ENCODE measurements at places on chromosomes 13 and 19.

DNA sequence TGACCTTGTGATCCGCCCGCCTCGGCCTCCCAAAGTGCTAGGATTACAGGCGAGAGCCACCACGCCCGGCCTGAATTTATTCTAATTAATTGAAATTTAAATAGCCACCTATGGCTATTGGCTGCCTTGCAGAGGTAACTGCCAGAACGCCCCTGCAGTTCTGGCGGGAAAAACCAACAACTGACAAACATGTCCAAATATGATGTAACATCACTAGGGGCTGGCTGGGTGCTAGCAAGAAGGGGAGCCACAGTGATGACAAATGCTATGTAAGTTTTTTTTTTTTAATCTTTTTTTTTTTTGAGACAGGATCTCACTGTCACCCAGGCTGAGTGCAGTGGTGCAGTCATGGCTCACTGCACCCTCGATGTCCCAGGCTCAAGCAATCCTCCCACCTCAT lies 12.9 kb downstream of the ZSWIM9 start:
- DNase-seq, result no peak

- no peak for DNase-seq
Measured at GRCh38 chr13:97497400-97497799, 63.4 kb downstream of the RAP2A start.

DNA sequence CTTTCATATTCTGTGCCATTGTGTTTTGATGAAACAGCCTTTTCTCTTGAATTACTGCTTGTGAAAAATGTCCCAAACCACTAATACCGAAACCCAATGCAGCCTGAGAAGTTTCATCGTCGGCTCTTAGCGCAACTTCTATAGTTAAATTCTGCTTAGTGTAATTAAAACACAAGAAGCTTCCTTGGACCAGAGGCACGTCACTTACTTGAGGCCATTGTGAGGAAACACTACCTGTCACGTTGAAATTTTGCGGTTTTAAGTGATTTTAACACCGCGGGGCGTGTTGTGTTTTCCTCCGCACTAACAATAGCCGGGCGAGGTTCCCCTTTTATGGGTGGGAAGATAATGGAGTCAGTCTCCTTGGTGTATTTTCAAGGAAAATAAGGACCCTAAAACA lies 70.9 kb downstream of the GGACT start:
- DNase-seq, result no peak

DNA sequence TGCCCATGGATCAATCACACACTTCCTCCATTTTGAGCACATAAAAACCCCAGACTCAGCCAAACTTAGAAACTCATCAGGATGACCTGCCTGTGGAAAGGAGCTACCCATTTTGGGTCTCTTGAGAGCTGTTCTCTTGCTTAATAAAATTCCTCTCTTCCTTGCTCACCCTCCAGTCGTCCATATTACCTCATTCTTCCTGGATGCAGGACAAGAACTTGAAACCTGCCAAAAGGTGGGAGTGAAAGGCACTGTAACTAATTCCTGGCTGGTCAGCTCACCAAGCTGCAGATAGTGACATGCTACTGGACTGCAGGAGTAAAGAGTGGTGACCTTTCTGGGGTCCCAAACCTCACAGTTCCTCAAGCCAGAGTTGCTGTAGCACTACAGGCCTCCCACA lies 20.2 kb downstream of the LIG4 start:
- DNase-seq, result no peak

DNA sequence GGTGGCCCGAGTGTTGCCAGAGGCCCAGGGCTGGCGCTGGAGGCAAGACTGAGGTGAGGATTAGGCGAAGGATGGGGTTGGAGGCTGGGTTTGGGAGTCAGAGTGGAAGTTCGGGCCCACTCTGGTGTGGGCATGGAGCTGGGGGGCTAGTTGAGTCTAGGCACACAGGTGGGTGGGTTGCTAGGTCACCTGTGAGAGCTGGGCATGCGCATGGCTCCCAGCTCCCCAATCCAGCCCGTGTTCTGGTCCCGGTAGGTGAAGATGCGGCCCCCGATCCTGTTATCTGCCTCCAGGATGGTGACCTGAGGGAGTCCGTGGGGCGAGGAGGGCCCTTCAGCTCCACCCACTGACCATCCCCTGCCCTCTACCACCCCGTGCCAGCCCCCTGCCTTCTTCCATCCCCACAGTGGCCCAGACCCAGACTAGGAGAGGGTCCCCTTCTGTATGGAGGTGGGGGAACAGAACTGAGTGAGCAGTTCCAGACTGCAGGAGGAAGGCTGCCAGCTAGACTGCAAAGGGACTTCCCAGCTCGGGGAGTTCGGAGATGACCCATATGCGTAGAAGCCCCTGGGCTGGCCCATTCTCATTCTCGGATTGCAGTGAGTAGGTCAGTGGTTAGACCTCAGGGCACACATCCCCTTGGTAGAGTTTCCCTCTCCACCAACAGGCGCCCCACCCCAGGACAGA lies 1.7 kb downstream of the IL4I1 start:
- no peak for DNase-seq

- no peak for DNase-seq
Measured at GRCh38 chr13:84951128-84951527, 848.1 kb downstream of the SLITRK6 start.

DNA sequence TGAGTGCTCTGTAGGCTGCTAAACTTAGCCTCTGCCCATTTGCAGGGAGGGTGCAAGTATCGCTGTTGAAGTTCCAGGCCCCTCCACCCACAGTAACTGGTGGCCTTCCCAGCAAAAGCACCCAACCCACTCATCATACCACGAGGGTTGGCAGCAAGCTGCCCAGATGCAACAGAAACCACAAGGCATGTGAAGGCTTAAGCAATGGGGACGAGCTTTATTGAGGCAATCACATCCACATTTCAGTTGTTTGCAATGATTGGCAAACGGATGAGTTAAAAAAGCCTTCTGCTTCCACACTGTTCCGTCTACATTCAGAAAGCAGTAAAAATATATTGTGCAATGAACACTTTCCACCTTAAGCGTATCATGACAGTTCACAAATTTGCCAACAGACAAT lies 10.3 kb downstream of the GJB6 start:
- DNase-seq, result no peak

DNA sequence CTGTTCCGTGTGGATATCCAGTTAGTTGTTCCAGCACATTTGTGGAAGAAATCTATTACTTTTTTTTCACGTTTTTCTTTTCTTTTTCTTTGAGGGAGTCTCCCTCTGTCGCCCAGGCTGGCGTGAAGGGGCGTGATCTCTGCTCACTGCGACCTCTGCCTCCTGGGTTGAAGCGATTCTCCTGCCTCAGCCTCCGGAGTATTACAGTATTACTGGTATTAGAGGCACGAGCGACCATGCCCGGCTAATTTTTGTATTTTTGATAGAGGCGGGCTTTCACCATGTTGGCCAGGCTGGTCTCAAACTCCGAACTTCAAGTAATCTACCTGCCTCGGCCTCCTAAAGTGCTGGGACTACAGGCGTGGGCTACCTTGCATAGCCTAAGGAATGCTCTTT lies 43.6 kb downstream of the ZNF611 start:
- DNase-seq, result no peak

DNA sequence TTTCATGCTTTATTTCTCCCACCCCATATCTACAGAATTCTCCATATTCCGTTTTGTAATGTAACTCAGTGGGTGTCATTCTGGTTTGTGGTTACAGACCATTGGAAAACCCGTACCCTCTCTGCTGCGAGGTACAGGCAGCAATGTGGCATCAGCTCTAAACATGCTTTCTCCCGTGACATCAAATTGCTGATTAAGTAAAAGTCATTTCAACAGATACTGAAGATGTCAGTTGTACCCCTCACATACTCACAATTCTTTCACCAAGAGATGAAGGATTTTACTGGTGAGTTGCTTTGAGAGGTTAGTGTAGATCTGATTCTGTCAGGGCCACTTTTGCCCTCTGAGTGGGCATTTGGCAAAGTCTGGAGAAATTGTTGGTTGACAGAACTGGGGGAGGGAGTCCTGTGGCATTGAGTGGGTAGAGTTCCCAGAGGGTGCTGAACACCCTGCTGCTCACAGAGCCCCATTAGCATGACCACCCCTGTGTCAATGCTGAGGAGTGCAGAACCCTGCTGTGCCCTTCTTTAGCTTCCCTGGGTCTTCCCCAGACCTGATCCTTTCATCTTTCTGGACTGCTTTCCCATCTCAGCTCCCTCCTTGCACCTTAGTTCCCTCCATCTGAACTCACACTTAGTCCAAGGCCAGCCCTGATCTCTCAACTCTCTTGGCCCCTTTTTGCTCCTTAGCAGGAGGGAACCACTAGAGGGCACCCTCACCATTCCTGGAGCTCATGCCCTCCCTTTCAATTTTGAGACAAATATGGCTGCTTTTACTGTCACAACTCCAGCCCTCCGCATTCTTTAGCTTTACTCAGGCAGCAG lies 39.9 kb upstream of the CEACAM8 start:
- DNase-seq, result no peak

DNA sequence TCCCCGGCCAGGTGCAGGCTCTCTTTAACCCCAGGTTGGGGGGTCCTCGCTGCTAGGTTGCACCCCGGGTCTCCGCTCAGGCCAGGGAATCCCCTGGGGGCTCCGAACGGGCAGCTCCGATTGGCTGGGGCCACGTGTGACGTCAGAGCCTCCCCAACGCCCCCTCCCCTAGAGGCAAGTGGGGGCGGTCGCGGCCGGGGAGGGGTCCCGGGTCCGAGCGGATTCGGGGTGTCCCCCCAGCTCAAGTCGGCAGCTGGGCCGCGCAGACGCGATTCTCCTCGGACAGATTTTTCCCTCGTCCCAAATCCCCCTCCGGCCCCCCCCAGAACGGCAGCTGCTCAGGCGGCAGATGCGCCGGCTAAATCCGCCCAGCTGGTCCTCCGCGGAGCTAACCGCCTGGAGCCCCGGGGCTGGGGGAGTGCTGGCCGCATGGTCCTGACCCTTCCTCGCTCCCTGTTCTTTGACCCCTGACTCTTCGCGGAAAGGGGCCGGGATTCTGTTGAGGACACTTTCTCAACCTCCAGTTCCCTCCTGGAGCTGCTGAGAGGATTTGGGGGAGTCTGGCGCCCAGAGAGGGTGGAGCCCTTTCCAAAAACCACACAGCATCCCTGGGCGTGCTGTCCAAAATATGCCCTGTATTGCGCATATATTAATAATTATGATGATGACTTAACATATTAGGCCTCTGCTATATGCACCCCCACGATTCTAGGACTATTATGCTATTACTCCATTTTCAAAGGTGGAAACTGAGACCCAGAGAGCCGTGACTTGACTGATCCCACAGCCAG lies 25.4 kb upstream of the SEMA6B start:
- no peak for DNase-seq

Measured in DMS79 treated with DMSO at 0.1 percent for 48 hours (cell line).